ENCODE measurements at places on chromosomes 7 and 10.

DNA sequence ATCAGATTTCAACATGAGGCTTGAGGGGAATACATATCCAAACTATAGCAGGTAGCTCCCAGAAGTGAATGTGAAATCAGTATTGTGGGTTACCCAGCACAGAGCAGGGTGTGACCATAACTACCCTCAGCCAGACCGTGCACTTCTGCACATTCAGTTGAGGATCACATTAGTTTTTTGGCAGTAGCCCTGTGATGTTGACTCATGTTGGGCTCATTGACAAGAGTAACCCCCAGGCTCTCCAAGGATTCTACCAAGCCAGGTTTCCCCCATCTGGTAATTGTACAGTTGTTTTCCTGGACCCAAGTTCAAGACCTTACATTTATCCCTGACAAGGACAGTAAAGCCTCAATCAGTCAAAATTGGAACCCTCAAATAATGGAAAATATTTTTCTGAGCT lies 11.7 kb upstream of the CPA4 start:
- no peak for DNase-seq

- DNase-seq: no peak
Observed at GRCh38 chr10:119101366-119102098, 2.4 kb upstream of the DENND10 start.

DNA sequence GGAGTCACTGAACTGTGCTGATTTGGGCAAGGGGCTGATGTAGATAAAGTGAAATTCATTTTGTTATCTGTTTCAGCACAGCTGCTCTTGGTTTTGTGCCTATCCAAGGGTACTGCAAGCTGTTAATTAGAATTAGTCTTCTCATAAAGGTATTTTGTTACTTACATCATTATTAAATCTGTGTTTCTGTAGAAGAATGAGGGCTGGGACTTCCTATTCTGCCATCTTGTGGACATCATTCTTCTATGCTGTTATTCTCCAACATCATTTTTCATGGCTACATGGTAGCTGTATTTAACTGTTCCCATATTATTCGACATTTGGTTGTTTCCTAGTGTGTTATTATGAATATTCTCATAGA lies 76.2 kb upstream of the CCDC71L start:
- DNase-seq: no peak

DNA sequence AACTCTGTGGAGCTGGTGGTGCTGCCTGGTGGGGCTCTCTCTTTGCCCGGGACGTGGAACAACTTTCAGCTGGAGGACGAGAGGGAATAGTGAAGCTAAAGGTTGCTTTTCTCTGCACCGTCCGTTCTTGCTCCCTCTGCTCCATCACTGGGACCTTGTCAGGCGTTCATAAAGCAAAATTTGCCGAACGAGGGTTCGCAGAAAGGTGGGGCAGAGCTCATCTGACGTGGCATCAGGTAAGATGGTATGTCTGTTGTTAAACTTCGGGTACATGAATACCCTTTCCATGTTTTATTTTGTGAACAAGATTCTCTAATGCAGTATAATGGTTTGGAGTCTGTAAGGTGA lies 416 bp downstream of the BBS9 start:
- DNase-seq: no peak

DNA sequence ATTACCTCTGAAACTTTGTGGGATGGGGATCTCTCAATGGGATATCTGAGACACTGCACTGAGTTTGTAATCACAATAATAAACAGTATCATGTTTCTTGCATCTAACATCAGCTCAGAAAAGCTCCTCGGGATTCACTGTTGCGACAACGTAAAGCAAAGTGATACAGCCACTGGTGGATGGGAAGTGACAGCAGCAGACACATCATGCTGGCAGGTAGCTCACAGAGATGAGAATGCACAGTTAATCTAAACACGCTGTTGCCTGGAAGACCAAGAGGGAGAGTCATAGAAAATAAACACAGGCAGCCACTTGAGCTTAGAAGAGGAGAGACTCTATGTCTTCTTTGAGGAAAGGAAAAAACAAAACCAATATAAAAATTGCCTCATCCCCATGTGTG lies 513.8 kb downstream of the MAGI2 start:
- no peak for DNase-seq

DNA sequence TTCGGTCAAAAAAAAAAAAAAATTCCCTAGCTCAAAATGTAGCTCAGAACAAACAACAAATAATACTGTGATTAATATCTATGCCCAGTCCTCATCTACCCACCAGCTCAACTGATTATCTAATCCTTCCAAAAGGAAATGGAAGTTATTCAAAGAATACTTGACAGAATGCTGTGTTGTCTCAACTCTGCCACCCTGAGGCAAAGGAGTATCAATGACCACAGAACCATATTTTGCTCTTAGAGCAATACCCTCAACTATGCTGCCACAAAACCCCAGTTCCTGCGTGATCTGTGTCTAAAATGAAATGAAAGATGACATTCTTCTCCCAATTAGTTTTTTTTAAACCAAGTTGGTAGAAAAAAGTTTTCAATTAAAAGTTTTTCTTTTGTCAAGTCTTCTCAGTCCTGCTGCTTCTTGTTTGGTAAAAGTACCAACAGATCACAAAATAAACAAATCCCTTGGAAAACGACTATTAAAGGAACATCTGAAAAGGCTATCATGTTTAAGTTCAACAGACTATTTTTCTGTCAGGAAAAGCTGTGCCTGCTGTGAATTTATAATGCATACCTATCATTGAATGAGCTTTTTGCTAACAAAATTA lies 21.6 kb downstream of the RBM28 start:
- no peak for DNase-seq

DNA sequence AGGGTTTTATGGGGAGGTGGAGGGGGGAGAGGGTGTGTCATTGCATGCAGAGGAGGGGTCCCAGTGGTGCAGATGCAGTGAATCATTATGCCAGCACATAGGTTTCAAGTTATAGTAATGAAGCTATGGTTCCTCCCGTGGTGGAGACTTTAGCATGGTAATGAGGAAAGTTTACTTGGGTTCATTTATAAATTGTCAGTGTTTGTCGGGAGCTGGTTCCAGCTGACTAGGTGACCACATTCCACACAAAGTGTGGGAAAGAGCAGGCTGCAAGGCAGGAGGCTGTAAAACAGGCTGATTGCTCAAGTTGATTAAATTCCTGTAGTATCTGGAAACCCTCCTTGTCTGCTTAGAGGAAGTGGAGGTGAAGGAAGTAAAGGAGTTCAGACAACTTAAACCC lies 78.9 kb downstream of the SRI start:
- DNase-seq: no peak

GRCh38 chr10:102660888-102661657 lies 16.8 kb downstream of the TRIM8 start:
- DNase-seq: peak; percentile 73

- no peak for DNase-seq
Observed at GRCh38 chr7:156195276-156195675, 383.0 kb upstream of the SHH start.

DNA sequence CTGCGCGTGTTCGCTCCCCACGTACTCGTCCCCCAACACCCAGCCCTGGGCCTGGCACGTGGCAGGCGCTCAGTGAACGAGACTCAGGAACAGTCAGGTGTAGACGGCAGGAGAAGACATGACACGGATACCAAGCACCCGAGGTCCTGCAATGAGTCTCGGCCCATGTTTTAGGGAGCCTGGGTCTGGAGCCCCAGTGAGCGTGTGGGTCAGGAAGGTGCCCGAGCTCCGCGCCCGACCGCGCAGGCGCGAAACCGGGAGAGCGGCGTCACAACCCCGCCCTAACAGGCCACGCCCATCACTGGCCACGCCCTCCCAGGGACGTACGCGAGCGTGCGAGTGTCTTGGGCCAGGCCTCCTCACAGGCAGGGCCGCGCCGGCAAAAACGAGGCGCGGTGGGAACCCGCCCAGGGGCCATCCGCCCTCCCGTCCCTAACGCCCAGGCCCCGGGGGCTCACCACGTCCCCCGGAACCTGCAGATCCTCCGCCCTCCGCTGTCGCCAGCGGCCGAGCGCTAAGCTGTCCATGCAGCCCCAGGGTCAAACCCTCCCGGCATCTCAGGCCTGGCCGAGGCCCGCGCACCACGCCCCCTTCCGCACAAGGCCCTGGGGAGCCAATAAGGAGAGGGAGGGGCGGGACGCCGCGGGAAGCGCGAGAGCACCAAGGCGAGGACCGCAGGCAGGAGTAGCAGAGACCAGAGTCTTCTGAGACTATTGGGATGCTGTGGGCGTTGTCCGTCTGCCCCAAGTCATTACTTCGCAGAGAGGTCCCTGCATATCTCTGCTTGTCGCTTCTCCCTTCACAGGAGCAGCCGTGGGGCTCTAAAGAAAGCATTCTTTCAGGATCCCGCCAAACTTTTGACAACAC lies at the start of gene C10orf143:
TSS of gene C10orf143 (minus strand) at position 585 of the 867 bp plus-strand sequence. CDS start at position 527, 58 bp downstream.
- peak; percentile 94 for DNase-seq

DNA sequence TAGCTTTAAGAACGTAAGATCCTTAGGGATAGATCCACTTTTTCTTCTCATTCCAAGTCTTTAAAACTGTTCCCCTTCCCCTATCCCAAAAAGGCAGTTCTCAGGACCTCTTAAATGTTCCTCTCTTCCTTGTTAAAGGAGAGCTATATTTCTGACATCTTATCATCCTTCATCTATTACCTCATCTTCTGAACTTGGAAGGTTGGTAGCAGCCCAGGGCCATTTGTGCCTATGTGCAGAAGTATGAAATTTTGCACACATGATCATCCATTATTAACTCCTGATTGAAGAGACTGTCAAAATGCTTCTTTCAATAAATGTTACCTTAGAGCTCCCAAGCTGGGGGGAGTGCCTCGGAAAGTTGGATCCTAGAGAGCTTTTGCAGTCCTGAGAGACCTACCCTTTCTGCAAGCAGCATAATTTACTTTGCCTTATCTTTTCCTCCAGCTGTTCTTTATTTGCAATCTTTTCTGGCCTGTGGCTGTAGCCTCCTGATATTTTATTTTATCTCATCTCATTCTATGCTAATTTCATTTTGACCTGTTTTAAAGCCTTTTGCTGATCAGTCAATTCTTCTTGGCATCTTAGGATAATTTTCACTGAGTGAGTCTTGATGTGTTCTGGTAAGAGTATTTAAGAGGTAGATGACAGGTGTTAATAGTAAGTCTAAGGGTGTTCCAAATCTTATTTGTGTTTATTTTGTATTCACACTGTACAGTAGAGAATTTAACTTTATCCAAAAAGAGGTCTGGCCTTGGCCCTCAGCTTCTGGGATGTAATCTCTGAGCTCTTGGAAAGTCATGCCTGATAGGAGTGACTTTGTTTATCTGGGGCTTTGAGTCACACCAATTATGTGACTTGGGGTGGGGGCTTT lies 135.0 kb upstream of the PDLIM1 start:
- DNase-seq: no peak

DNA sequence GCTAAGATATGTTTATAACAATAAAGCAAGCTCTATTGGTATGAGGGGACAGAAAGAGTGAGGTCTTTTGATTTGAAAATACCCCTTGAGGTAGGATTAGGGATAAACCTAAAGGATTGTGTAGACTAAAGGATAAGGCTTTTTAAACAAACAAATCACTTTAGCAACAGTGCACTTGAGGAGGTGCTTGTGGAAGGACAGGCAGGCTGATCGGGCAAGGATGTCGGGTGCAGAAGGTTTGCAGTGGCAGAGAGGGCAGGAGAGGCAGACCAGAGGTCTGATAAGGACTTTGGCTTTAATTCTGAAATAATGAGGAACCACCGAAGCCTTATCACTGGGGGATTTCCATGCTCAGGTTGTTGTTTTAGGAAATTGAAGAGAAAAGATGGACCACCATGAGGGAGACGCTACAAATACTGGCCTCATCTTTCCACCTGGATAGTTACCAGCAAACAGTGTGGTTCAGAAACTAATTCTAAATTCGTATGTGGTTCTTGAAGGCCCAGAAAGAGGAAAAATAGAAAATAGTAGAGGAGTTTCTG lies 119.5 kb upstream of the KLF6 start:
- no peak for DNase-seq

GRCh38 chr7:7565746-7566650 lies 686 bp upstream of the MIOS start:
- DNase-seq: no peak

DNA sequence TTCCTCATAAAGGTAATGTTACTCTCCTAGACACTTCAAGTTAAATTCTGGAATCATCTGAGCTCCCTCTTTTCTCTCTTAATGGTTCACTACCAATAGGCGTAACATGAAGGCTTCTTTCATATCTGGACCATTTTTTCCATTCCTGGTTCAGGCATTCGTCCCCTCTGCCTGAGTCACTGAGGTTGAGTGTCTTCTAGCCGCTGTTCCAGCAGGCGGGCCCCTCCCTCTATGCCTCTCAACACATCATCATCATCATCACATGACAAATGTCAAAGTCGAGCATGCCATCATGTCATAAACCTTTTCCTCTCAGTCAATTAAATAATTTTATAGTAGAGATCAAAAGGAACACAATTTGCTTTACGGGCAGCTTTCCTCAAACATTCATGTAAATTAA lies 168.9 kb upstream of the ASAH2 start:
- DNase-seq: no peak

All from stimulated activated CD4-positive, alpha-beta T cell treated with anti-CD3 and anti-CD28 coated beads, Interleukin-4, amount 100 ng/mL, for 48 hours (primary cell).